NB4 (cell line): ENCODE measurements at places on chromosomes 12 and 14.

DNA sequence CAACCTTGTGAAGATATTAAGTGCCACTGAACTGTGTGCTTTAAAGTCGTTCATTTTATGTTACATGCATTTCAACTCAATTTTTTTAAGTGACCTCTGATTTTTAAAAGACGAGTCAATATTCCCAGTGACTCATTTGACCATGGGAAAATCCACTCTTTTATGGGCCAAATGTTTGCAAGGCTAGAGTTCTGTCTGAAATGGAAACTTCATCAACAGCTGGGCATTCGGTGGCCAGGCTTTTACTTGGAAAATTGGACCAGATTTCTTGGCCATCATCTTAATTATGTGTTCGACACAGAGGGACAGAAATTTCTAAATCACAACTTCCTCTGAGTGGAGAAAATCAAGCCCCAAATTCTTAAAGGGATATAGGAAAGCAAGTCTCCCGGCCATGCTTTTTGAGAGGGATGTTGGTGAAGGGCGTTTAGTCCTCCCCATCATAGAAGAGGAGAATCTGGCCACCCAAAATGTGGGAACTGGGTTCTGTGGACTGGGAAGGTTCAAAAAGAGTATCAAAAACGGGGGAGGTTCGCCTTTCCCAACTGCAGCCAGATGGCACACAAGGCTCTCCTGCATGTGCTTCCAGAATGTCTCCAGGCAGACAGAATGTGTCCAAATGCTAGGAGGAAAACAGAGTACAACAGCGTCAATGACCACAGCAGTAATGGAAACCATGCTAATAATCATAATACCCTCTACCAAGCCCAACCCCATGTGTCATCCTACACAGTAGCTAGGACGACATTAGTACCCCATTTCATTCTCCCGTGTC, 40.9 kb upstream of the FZD10 start:
- no peak for DNase-seq

GRCh38 chr14:52020161-52020714, 30.9 kb downstream of the RTRAF start:
- no peak for DNase-seq

- no peak for DNase-seq
Measured at GRCh38 chr14:52002542-52002941, 13.2 kb downstream of the RTRAF start.

GRCh38 chr12:122123761-122124145, 45.2 kb downstream of the MLXIP start:
- no peak for DNase-seq

DNA sequence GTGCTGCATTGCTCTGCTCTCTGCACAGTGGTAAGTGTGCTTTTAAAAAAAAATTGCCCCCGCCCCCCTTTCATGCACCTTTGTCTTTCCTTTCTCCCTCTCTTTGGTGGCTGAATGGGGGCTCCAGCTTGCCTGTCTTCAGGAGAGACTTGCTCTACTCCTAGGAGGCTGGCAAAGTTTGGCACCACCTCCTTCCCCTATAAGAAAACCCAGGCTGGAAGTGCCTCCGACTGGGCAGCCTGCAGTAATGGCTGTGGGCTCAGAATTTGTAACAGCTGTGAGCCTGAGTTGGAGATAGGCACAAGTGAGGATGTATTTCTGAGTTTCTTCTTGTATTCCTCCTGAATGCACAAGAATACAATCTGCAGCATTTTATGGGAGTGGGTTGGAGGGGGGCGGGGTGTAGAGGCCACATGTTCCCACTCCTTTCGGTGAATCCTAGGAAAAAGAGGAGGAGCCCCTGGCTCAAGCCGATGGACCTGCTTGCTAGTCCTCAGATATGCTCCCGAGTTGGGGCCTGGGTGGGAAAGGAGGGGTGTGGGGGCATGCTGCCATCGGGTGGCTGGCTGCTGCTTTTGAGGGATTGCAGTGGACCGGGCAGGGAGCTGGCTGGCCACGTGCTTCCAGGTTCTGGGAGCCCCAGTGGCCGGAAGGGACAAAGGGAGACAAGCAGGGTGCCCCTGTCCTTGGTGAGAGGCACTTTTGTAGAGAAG, 124.3 kb downstream of the TSPAN9 start:
- DNase-seq = no peak

GRCh38 chr12:114998750-114999128, 314.8 kb upstream of the TBX3 start:
- no peak for DNase-seq

DNA sequence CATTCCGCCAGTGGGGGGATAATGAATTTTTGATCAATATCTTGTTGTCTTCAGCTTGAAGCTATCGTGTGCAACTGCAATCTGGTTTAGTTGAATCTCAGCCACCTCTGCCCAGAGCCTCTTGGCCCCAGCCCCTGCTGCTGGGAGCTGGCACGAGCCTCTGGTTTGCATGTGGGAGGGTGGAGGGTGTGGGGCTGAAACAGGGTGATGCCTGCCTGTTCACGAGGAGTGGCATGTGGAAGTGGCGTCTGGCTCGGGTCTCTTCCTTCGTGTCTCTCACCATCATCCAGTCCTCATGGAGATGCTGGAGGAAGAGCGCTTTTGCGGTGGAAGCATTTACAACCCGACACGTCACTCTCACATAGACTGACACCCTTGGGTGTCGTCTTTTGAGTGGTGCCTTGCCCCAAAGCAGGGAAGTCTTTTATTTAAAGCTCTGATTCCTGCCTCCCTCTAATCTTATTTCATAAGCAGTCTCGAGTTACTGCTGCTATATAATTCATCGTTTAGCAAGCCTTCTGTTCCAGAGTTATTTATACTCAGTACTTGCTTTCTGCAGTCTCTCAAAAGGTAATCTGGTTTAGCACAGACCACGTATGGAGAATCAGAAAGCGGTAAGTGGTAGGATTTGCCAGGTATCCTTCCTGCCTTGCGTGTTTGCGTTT, 64.5 kb downstream of the AACS start:
- DNase-seq = no peak

- DNase-seq = no peak
Measured at GRCh38 chr14:71214241-71214640, 307.0 kb downstream of the PCNX1 start.

DNA sequence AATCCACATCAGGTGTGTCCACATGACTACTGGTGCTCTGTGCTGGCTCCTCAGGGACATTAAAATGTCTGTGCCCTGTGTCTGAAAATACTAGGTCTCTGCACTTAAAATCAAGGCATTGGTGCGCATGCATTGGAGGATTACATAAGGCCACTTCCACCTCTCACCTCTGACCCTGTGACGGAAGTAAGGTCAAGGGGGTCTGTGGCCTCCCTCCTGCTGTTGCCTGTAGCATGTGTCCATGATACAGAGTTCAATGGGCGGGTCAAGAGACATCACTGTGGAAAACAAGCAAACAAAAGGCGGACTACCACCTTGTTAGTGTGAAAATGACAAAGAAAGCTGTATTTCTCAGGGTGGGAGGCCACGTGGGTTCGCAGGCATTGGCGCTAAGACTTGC, 208.6 kb upstream of the PWP1 start:
- DNase-seq = no peak

DNA sequence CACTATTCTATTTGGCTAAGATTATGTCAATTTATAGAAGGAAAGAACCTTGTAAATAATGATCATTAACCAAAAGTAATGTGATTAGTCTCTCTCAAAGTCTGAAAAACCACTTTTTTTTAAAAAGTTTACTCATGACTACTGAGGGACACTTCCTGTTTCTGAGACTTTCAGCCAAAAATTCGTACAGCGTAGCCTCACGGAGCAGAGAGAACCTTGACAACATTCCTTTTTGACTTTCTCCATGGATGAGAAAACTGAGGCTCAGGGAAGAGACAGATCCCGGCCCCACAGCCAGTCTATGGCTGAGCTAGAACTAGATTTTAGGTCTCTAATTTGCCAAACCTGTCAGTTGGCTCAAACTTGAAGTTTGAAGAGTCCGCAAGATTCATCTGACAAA, 68.2 kb downstream of the DAD1 start:
- no peak for DNase-seq

- peak; percentile 80 for DNase-seq
Measured at GRCh38 chr14:101972126-101972866, 7.9 kb downstream of the DYNC1H1 start.

GRCh38 chr14:26606729-26607312, 9.0 kb upstream of the NOVA1 start:
- DNase-seq = no peak

- no peak for DNase-seq
Measured at GRCh38 chr12:43329375-43329774, 222.6 kb downstream of the ADAMTS20 start.

GRCh38 chr14:60204843-60205774, 39.9 kb upstream of the DHRS7 start:
- DNase-seq = no peak

DNA sequence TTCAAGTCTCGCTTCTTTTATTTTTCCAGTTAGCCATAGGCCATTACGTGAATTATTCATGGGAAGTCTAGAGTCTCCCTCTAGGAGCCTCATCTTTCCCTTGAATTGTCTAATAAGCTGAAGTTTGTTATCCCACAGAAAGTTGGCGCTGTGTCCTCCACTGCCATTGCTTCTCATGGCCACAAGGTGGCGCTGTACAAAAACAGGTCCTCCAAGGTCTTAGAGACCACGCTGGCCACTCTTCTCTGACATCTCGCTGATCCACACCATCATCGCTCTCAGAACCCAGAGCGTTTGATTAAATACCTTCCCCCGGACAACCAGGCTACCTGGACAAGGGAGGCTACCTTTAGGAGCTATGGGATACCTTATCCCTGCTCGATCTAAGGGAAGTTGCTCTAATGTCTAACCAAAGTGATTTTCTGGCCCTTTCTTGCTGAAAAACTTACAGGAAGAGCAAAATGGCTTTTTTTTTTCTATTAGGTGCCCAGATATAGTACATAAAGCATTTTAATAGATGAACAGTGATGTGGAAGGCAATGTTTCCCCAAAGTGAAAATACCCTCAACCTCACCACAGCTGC, 110.0 kb downstream of the CCDC60 start:
- DNase-seq = peak; percentile 77

DNA sequence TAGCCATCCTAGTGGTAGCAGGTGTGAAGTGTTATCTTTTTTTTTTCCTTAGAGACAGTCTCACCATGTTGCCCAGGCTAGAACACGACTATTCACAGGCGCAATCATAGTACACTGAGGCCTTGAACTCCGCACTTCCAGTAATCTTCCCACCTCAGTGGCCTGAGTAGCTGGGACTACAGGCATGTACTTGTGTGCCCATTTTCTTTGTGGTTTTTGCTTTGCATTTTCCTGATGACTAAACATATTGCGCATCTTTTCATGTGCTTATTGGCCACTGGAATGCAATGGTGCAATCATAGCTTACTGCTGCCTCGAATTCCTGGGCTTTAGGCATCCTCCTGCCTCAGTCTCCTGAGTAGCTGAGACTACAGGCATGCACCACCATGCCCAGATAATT, 33.3 kb upstream of the GCH1 start:
- no peak for DNase-seq

- DNase-seq = peak; percentile 63
Measured at GRCh38 chr12:32305163-32305562, 94.2 kb upstream of the FGD4 start.

GRCh38 chr12:116196752-116197718, 80.5 kb downstream of the MED13L start:
- no peak for DNase-seq

- peak; percentile 28 for DNase-seq
Measured at GRCh38 chr12:57893431-57894353, 47.2 kb upstream of the CTDSP2 start.

DNA sequence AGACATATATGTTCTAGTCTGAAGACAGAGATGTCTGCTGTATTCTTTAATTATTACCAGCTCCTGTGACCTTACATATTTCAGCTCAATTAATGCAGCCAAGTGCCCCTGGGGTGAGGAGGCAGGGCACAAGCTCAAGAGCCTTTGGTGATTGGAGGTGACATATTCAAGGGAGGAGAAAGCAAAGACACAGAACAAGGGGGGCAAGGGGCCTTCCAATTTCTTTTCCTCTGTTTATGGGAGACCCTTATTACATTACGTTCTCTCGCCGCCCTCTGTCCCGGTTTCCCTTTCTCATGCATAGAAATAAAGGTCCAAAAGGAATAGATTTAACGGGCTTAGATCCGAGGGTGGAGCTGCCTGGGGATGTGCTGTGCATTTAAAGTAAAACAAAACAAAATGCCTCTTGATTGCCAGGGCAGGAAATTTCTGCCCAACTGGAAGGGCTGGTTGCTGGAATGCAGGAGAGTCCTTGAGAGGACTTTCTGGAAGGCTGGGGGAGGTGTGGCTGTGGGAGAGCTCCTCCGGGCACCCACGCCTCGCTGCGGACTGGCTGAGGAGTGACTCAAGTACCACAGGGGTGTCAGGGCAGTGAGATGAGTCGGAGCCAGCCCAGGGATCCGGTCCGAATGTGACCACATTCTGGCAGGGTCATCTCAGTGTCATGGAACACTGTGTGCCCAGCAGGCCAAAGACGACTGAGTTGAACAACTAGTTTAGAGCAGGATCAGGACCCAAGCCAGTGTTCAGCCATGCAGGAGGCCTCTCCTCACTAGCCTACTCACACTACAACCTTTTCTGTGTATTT, 32.1 kb upstream of the GSG1 start:
- DNase-seq = no peak

DNA sequence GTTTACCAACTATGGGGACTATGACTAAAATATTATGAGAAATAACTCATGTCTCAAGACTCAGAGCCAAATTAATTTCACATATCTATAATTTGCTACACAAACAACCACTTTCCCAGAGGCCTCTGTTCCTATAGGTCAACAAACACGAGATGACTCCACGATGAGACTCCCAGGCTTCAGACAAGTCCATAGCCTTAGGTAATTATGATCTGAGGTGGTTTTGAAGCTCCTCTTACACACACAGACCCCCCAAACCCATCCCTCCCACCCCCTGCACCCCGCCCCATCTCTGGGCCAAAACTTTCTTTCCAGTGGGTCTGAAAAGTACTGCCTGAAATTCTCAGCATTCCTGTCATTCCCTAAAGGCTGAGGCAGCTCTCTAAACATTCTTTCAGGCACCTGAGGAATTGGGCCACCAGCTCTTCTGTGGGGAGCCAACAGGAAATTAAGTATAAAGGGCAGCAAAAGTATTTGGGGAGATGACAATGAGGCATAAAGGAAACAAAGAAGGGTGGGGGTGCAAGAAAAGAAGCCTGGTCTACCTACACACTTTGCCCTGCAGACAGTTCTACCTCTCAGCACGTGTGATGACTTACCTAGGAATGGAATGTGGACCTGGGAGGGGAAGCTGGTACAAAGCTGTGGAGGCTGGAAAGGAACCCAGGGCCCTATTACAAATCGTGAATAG, 143.6 kb downstream of the PAWR start:
- no peak for DNase-seq

DNA sequence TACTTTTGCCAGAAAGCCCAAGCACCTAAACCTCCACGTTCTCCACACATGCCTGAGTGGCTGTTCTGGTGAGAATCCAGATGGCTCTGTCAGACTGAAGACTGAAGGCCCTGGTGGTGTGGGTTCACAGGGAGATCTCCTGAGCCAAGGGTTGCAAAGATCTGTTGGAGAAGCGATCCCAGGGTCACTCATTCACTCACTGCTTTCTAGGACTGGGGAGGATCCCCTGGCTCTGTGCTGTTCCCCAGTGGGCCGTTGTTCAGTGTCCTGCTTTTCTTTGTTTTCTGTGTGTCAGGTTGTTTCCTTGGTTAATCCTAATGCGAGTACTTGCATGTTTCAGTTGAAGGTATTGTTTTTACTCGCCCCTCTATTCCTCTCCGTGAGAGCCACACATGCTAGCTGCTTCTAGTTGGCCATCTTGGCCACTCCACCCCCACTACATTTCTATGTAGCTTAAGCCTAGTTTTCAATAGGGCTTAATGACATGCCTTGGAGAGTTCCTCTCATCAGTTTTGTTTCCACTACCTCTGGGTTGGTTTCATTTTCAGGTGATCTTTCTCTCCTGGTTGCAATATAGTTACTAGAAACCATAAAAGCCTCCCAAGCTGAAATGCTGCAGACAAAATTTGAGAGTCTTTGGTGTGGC, 144.5 kb upstream of the SLC38A2 start:
- DNase-seq = no peak

- DNase-seq = no peak
Measured at GRCh38 chr14:83289896-83290295, 1756.2 kb upstream of the SEL1L start.
